ENCODE measurements at places on chromosomes 1 and 21.

- DNase-seq: no peak
These were observed 119.4 kb downstream of the NEK7 start for GRCh38 chr1:198276241-198276640.

- no peak for DNase-seq
These were observed 8.7 kb downstream of the WNT3A start for GRCh38 chr1:228015276-228016180.

- DNase-seq: no peak
These were observed 6.5 kb upstream of the SDHB start for GRCh38 chr1:17060306-17060749.

DNA sequence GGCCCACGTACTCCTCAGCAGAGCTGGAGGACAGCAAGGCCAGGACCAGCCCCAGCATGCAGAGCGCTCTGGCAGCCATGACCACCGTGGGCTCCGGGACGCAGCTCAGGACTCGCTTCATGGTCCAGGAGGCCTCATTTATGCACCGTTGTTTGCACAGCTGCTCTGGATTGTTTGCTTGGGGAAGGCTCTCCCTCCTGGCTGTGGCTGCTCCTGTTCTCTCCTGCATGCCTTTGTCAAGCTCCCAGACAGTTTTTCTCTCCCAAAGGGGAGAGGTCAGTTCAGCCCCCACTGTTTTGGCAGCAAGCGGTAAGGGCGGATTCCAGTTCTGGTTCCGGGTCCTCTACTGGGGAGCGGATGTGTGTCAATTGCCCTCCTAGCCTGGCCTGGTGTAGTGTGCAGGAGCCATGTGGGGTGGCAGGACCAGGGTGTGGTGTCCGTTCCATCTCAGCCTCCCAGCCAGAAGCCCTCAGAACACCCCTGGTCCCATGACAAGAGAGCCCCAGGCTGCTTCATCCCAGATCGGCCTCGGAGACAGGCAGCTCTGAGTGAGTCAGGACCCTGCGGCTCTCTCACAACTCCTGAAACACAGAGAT lies at the start of gene TFF3:
TFF3 (minus strand) TSS at position 114 of the 596 bp plus-strand sequence; CDS start at position 79, 35 bp downstream.
- DNase-seq: peak; percentile 89

DNA sequence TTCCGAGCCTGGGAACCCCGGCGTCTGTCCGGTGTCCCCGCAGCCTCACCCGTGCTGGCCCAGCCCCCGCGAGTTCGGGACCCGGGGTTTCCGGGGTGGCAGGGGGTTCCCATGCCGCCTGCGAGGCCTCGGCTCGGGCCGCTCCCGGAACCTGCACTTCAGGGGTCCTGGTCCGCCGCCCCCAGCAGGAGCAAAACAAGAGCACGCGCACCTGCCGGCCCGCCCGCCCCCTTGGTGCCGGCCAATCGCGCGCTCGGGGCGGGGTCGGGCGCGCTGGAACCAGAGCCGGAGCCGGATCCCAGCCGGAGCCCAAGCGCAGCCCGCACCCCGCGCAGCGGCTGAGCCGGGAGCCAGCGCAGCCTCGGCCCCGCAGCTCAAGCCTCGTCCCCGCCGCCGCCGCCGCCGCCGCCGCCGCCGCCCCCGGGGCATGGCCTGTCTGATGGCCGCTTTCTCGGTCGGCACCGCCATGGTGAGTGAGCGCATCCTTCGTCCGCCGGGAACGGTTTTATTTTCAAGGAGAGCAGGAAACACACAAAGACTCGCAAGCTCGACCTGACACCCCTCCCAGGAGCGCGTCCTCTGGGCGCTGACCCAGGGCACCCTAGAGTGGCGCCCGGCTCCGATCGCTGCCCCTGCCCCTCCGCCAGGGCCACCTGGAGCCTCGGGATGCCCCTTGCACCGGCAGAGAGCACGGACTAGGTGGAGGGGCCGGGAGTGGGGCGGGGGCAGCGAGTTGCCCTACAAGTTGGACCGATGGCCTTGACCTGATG lies at the start of gene ABCG1:
ABCG1 (plus strand) TSS at position 305 of the 770 bp plus-strand sequence; CDS start at position 428, 123 bp downstream.
- DNase-seq: peak; percentile 46

DNA sequence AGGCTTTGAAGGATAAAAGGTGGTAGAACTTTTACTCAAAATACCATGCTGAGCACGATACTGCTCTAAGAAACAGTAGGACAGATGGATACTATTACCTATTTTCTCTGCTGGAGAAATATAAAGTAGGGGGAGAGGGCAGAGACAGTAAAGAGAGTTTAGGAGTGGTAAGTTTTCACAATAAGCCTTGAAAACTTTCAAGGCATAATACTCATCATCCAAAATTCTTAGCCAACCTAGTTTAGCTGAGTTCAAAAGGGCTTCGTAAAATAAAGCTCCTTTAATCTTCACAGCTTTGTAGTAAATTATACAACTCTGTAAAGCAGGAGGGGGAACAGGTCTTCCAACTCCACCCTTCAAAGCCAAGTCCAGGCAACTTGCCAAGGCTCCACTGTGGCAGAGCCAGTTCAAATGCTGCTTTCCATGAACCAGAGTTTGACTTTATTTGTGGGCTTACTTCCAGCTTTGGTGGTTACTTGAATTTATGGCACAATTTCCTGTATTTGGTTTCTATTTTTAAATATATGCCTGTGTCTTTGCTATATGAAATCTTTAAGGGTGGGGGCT lies 15.5 kb downstream of the TEX38 start:
- DNase-seq: peak; percentile 75

DNA sequence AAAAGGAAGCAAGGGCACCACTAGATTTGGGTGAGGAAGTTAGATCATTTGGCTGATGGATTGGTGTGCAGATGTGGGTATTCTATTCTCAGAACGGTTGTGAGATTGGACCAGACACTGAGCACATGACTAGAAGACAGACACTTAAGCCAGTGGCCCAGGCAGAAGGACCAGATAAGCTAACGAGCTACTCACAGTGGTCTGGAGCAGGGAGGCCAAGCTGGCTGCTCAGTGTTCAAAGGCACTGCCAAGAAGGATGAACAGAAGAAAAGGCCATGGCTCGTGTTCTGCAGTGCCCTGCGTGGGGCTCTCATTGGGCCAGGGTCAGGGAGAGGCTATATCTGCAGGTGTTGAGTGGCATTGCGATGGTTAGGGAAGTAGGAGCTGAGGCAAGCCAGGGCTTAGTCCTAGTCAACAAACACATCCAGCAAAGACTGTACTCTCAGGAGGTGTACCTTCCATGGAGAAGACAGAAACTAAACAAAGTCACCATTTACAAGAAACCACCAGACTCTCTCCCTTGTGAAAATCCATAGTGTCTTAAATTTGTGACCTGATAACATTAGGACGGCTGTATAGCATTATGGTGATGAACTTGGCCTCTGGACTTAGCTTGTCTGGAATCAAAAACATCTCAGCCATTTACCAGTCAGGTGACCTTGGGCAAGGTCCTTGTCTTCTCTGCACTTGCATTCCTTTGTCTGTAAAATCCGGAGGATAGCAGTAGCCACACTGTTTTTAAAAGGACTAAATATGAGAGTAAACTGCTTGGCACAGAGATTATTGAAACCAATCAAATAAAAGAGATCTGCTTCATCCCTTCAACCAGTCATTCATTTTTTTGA lies 274.5 kb downstream of the SIPA1L2 start:
- DNase-seq: no peak

DNA sequence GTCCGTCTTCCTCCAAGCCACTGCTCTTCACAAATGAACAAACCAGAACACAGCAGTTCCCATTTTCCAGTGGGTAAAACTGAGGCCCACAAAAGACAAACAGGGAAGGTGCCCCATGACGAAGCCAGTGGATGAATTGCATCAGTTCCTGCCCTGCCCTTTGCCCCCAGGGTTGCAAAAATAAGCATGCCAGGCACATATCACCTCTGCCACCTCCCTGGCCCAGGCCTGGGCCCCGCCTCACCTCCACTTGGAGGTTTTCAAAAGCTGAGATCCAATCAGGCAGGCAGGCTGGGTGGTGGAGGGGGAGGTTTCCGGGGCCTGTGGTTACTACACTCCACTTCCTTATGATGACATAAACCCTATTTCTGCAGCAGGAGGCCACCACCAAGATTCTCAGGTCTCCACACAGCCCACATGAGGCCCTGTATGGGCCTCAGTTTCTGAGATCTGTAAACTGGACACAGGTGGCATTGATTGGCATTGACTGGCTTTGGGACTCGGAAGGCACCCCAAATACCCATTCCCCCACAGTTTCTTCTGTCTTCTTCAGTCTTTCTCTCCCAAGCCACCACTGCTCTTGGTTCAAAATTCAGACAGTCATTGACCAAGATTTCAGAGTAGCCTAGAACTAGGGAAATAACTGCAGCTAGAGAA lies 4.1 kb downstream of the KIF21B start:
- DNase-seq: no peak

- no peak for DNase-seq
These were observed 3.9 kb downstream of the NEGR1 start for GRCh38 chr1:72278461-72278860.

DNA sequence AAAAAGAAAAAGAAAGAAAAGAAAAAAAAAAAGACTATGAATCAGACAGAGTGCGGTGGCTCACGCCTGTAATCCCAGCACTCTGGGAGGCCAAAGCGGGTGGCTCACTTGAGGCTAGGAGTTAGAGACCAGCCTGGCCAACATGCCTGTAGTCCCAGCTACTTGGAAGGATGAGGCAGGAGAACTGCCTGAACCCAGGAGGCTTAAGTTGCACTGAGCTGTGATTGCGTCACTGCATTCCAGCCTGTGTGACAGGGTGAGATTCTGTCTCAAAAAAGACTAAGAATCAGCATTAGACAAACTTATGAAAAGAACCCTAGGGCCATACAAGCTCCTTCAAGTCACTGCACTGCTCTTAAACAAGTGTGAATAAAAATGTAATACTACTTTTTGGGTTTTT lies 16.9 kb downstream of the PSMB4 start:
- DNase-seq: no peak

- DNase-seq: no peak
These were observed 138.6 kb downstream of the LMX1A start for GRCh38 chr1:165217958-165218357.

DNA sequence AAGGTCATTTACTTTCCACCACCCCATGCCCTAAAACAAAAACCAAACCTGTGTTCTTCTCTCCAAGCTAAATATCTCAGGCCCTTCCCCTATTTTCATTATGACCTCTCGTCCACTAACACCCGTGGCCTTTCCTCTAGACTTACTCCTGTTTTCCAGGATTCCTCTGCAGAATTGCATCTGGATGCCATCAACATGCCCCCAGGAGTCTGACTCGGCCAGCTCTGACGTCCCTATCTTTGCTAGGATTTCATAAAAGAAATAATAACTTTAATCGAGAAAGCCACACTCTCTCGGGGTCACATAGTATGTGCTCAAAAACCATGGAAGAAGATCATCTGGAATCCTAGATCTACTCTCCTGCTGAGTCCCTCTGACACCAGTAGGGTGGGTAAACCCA lies 13.5 kb downstream of the FAM89A start:
- DNase-seq: no peak

- DNase-seq: no peak
These were observed 38.5 kb upstream of the PDE9A start for GRCh38 chr21:42614811-42615351.

GRCh38 chr1:178055093-178055492 lies 38.8 kb upstream of the RASAL2 start:
- DNase-seq: no peak

GRCh38 chr1:230883967-230884366 lies 15.6 kb upstream of the C1orf198 start:
- DNase-seq: no peak

- DNase-seq: no peak
These were observed 10.2 kb downstream of the DDI2 start for GRCh38 chr1:15627343-15627988.

- DNase-seq: no peak
These were observed 82.4 kb downstream of the SMYD2 start for GRCh38 chr1:214363386-214363785.

DNA sequence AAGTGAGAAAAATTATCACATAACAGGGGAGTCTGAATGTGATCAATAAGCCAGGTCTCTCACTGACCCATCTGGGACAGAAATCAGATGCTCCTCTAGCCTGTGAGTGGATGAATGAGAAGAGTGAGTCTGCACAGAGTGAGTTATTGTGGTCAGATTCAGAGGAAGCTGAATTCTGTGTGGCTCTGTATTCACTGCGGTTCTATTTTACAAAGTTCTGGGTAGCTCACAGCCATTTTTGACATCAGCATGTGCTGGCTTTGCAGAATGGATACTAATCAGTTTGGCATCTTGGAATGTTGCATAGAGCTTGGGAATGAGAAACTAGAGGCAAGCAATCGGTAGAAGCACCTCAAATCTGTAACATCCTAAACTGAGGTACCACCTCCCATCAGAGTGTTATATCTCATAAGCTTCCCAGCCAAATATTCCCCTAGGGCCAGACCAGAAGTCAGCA lies 3.8 kb downstream of the COLGALT2 start:
- no peak for DNase-seq

GRCh38 chr1:153087652-153088051 lies 6.7 kb downstream of the SPRR2E start:
- DNase-seq: no peak

- no peak for DNase-seq
These were observed 120.3 kb upstream of the TMEM51 start for GRCh38 chr1:15033264-15033663.

- DNase-seq: no peak
These were observed 352 bp downstream of the MEX3A start for GRCh38 chr1:156081917-156082308.

- no peak for DNase-seq
These were observed 261.2 kb downstream of the S1PR1 start for GRCh38 chr1:101497881-101498559.

DNA sequence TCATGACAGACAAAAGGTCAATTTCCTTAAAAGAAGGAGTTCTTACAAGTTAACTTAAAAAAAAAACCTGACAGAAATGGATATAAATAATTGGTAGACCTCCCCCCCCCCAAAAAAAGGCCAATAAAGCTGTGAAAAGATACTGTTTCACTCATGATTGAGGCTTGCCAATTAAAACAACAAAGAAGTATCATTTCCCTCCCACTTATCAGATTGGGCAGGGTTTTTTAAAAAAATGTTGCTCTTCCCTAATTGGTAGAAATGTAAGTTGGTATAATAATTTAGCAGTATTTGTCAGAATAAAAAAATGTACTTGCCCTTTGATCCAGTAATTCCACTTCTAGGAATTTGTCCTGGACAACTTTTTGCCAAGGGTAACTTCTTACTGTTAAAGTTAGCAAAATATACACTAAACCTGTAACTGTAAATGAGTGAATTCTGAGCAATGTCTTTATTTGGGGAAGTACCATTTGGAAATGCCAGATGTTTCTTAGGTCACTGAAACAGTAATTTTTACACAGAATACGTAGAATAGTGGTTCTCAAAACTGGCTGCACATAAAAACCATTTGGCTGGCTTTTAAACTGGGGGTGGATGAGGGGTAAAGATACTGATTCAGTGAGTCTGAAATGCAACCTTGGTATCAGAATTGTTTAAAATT lies 17.5 kb downstream of the RNF2 start:
- no peak for DNase-seq

GRCh38 chr1:153312570-153313186 lies at the start of gene PGLYRP3:
Gene PGLYRP3 (minus strand): TSS chr1:153312952. CDS start chr1:153310665, 2,287 bp downstream.
- no peak for DNase-seq

Measured in NCI-H1105 (cell line).